ENCODE measurements at places on chromosomes 6 and 20.

DNA sequence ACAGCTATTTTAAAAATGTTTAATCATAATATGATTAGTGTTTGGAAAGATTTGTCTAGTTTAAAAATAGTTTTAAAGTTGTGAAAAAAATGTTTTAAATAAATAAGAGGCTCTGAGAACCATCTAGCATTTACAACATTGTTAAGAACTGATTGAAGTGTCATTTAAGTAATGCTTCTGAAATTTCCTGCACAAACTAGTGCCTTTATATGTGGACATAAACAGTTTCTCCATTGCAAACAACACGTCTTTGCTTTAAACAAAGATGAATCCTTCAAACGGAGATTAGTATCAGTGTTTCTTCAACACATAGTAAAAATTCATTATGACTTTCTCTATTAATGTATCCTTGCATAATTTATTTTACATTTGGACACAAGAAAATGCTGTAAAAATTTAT lies 45.9 kb upstream of the ID4 start:
- no peak for DNase-seq

DNA sequence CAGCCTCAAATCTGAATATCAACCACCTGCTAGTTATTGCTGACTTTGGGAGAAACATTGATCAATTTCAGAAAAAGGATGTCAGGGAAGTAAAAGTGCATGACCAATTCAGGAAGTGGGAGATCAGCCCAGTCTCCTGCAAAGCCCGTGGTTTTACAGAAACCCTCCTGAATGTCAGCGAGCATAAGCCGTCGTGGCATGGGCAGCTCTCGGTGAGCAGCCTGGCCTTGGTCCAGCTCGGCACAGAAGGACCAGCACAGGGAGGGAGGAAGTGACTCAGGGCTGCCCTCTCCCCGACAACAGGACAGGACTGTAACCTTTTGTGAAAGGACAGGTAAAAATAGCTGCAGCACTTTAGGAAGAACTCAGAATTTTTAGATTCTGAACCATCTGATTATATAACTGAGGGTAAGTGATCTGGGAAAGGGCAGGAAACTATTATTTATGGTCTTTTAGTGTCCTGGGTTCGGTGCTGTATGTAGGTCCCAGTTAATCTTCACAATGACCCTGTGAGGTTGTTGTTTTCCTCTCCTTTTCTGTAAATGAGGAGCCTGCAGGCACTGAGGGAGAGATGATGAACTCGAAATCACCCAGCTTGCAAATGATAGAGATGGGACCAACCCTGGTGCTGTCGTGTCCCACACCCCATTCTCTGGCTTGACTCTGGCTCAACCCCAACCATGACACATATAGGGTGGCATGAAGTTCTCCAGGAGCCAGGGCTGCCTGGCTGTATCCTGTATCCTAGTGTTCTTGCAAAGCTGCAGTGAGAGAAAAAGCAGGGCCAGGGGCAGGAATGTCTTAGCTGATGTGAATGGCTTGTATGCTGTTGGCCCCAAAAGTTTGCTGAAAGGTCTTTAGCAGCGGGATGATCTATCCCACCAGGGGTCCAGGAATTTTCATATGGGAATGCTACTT lies 37.6 kb downstream of the NRN1 start:
- no peak for DNase-seq

GRCh38 chr20:10306440-10307358 lies 88.1 kb downstream of the SNAP25 start:
- DNase-seq = no peak

GRCh38 chr6:9540534-9541126 lies 874.2 kb downstream of the TFAP2A start:
- peak; percentile 25 for DNase-seq

DNA sequence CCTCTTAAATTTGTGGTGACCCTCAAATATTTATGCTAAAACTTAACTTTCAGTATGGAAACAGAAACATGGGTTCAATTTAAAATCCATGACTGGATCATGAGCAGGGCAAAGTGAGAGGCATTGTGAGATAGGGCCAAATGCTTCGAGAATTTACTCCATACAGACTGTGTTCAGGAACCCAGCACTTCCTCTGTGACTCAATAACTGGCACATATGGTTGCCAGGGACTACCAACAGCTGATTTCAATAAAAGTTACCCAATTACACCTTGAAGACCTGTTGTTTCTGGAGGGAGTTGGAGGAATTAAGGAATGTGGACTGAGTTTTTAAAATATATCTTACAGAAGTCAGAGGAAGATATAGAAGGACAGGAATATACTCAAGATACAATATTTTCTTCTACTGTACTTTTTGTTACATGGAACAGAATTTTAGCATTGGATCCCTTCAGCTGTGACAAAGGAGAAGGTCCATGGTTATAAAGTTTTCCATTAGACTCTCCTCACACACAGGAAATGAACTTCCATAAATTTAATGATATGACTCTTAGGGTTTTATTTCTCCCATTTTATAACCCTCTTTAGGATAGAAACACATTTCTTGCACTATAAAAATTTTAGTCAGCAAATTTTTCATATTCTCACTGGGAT lies 258.5 kb downstream of the KHDC1L start:
- DNase-seq = no peak
